ENCODE measurements at places on chromosomes 2 and 18.

GRCh38 chr2:76180676-76181075 lies 470.0 kb upstream of the GCFC2 start:
- no peak for DNase-seq

- DNase-seq = no peak
Measured at GRCh38 chr2:11962707-11963328, 216.4 kb downstream of the LPIN1 start.

DNA sequence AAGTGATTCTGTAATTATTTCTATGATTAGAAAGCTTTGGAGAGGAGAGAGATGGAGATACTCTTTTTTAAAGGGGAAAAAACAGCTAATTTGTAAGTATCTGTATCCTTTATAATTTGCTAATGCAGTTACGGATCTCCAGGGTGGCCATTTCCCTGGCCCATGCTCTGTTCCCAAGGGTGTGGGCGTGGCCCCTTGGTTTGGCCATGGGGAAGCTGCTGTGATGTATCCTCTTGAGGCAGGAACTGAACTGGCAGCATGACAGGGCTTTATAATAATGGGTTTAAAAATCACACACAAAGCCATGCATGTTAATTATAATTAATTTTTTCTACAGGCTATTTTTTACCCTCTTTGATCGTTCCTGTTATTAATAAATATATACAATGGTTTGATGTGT lies 27.0 kb downstream of the TRAPPC12 start:
- DNase-seq = no peak

- DNase-seq = no peak
Measured at GRCh38 chr2:232562515-232563151, 12.1 kb downstream of the EIF4E2 start.

- DNase-seq = no peak
Measured at GRCh38 chr18:34631093-34631966, 78.8 kb upstream of the DTNA start.

DNA sequence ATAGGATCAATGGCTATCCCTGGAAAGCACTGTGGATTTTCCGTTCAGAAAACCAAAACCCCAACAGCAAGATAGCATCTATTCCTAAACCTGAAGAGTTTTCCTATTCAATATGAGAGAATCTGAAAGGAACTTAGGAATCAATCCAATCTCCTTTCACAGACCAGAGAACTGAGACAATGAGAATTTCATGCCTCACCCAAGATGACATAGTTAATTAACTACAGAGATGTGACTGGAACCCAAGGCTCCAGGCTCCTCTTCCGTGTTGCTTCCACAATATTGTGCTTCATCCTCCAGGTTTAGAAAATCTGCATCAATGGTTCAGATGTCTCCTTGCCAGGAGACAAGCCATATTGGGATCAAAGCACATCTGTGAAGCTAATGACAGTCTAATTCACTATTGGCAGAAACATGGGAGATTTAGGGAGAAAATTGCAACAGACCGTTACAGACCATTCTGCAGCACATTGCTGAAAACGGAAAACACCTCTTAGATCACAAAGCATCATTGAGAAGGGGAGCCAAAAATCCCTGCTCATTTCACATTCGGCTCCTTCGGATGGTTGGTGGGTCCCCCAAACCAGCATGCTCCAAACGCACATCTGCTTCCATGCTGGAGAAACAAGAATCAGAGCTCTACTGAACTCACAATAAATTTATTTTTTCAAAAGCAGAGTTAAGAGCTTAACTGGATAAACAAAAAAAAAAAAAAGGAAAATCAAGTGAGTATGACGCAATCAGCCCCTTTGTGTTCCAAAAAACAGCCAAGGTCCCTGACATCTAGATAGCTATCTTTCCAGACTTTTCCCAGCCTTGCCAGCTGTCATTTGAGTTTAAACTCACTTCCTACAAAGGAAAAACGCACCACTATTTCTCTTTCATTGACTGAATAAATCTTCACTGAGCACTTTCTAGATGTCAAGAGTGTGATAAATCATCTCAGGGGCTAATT lies 290.3 kb downstream of the C1D start:
- DNase-seq = no peak

- no peak for DNase-seq
Measured at GRCh38 chr18:34594266-34594665, 115.8 kb upstream of the DTNA start.

DNA sequence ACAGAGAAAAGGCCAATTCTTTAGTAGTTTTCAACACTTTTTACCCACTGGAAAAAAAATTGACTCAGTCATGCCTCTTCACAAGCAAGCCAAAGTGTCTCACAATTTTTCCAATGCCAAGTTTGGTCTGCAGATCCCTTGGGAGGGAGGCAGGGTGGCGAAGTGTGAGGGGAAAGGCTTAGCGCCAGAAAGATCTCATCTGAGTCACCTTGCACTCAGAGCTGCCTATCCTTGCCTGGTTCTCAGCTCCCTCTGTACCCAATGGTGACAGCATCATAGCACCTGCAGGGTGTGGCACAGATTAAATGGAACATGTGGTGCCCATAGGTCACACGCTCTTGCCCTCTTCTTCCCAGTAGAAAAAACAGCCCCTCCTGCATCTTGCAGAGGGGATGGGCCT lies 55.2 kb upstream of the GYPC start:
- DNase-seq = no peak

DNA sequence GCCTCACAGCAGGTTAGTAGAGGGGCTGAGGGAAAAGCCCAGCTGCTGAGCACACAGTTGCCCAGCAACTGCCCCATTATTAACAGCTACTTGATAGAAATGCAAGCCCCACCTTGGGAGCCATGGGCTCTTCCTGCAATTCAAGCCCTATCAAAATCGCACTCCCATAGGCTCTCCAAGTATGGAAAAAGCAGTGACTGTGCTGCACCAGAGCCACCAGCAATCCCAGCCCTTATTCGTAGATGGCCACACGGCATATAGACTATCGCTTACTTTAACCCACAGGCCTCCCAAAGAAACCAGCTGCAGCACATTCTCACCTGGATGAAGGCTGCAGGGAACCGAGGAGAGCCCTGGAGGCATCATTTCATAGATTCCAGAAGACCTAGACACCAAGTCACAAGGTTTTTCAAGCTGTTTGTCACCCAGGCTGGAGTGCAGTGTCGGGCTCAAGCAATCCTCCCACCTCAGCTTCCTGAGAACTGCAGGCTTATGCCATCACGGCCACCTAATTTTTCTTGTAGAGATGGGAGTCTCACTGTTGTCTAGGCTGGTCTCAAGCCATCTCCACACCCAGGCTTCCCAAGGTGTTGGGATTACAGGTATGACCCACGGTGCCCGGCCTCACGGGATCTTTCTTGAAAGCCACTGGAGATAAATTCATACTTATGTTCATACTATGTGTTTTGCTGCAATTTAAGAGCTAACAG lies 11.3 kb downstream of the NCL start:
- no peak for DNase-seq

GRCh38 chr2:96506016-96506906 lies 1.1 kb upstream of the NEURL3 start:
- no peak for DNase-seq

GRCh38 chr2:40758401-40759155 lies 306.7 kb upstream of the SLC8A1 start:
- DNase-seq = no peak

DNA sequence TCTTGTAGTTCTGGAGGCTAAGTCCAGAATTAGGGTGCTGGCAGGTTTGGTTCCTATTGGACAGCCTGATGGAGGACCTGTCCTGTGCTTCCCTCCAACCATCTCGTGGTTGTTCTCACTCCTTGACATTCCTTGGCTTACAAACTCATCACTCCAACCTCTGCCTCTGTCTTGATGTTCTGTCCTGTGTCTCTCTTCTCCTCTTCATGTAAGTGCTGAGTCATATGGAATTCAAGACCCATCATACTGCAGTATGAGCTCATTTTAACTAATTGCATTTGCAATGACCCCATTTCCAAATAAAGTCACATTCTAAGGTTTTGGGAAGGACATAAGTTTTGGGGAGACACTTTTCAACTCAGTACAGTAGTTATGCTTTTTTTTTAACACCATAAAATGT lies 374.7 kb downstream of the TRIB2 start:
- no peak for DNase-seq

DNA sequence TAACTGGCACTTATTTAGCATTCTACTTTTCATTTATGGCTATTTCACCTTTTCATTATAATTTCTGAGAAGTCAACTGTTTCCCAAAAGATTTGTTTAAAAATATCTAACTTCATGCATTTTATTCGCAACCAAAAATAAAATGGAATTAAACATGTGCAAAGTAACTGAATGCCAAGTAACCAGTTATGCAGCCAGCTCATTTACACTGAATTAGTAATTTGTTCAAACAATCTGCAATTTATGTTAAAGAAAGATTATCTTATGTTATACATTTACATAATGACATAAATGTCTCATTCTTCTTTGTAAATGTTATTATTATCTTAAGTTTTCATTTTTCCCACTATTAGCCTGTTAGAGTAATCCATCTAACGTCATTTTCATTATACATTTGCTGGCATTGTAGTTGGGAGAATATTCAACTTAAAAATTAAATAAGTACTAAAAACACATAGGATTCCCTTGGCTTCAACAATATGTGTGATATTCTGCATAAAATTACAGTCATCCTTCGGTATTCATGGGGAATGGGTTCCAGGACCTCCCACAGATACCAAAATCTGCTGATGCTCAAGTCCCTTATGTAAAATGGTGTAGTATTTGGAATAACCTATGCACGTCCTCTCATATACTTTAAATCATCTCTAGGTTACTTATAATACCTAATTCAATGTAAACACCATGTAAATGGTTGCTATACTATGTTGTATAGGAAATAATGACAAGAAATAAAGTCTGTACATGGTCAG lies 43.7 kb upstream of the STAM2 start:
- DNase-seq = no peak

DNA sequence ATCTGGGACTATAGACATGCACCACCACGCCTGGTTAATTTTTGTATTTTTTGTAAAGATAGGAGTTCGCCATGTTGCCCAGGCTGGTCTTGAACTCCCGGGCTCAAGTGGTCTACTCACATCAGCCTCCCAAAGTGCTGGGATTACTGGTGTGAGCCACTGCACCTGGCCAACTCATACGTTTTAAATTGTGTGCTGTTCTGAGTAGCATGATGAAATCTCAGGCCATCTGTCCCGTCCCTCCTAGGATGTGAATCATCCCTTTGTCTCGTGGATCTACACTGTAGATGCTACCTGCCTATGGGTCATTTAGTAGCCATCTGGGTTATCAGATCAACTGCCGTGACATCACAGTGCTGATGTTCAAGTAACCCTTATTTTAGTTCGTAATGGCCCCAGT lies 38.5 kb upstream of the RMP24 start:
- no peak for DNase-seq

DNA sequence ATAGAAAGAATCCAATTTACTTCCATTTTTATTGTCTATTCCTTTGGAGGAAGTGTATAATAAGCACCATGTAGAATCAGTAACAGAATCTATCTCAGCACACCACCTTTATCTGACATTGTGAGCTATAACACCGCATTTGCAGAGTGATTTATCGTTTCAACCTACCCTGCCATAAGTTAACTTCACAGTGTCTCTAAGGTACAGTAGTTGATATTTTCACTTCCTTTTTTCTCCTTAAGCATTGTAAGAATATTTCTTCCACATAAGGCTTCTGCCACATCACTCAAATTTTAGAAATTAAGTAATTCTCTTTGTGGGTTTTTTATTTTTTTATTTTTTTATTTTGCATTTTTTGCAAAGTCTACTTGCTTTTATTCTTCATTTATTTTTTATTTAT lies 107.1 kb downstream of the TMX3 start:
- DNase-seq = no peak

DNA sequence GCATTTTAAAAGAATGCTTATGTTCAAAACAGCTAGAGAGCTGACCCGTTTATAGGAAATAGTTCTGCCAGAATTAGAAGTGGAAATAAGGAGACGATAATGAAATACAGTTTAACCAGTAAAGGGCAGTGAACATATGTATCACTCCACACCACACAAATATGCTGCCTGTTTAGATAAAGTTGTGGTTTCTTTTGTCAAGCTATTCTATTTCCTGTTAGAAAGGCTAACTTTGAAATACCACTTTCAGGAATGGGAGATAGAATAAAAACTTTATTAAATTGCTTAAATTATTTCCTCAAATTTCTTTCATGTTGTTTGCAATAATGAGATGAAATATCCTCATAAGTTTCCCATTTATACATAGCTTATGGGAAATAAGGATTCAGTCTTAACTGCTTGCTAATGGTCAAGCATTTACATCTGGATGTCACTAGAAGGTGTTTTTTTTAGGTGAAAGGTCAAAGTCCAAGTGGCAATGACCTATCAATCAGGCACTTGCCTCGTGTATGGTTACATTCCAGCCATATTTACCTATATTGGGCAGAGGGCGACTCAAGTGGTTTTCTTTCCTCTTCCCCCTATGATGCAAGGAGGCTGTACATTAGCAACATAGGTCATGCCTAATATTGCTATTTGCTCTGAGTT lies 148.9 kb downstream of the ZEB2 start:
- no peak for DNase-seq

DNA sequence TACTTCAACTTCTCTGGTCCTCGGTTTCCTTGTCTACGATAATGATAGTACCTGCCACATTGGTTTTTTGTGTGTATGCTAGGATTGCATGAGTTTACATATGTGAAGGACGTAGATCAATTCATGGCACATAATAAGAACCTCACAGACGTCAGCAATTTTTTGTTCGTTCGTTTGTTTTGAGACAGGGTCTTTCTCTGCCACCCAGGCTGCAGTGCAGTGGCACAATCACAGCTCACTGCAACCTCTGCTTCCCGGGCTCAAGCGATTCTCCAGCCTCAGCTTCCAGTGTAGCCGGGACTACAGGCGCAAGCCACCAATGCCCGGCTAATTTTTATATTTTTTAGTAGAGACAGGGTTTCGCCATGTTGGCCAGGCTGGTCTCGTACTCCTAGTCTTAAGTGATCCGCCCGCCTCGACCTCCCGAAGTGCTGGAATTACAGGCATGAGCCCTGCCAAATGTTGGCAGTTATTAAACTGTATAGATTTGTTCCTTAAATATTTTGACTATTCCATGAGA lies 756 bp upstream of the SLC35F5 start:
- DNase-seq = no peak

GRCh38 chr2:7900593-7900992 lies 781.3 kb upstream of the ID2 start:
- DNase-seq = no peak

GRCh38 chr2:30217644-30218337 lies 13.5 kb upstream of the LBH start:
- no peak for DNase-seq

- no peak for DNase-seq
Measured at GRCh38 chr2:99982744-99983143, 159.6 kb downstream of the AFF3 start.

GRCh38 chr2:140701726-140702125 lies 1429.1 kb downstream of the LRP1B start:
- no peak for DNase-seq

- no peak for DNase-seq
Measured at GRCh38 chr2:67095121-67095520, 302.0 kb upstream of the ETAA1 start.

GRCh38 chr18:25164848-25165811 lies 186.8 kb downstream of the ZNF521 start:
- DNase-seq = no peak

GRCh38 chr2:205047273-205047839 lies 502.1 kb downstream of the PARD3B start:
- DNase-seq = no peak

Data from amniotic stem cell (primary cell).